ENCODE measurements at places on chromosomes 13 and 19. TPM values are rescaled to one million over a fixed set of nuclear protein-coding genes. Genes with fewer than 3 reads are reported as not detected.
A peak's percentile ranks its signal among the peaks of the same experiment; 100 is the strongest.

Gene MIA
- polyA plus RNA-seq, result not detected

Gene CEACAM1
- polyA plus RNA-seq, result 2.8 TPM

Gene SMIM44
- polyA plus RNA-seq, result not detected

Gene FAM187B
- not detected for polyA plus RNA-seq

- H3K27ac ChIP-seq, result no peak overlapping the region
- no peak for DNase-seq
- no peak overlapping the region for H3K4me3 ChIP-seq
- H3K36me3 ChIP-seq, result no peaks in the 10 kb centered on the region
- no peaks in the 10 kb centered on the region for H3K4me1 ChIP-seq
These were observed 307.6 kb upstream of the NBEA start for GRCh38 chr13:34634448-34634847.

GRCh38 chr13:40271271-40271885 is 395.1 kb downstream of the FOXO1 start:
- no peak overlapping the region for H3K27ac ChIP-seq
- H3K27me3 ChIP-seq, result no peaks in the 10 kb centered on the region
- H3K4me1 ChIP-seq, result peaks cover 23% of the 10 kb centered on the region
- H3K4me3 ChIP-seq, result no peak overlapping the region

DNA sequence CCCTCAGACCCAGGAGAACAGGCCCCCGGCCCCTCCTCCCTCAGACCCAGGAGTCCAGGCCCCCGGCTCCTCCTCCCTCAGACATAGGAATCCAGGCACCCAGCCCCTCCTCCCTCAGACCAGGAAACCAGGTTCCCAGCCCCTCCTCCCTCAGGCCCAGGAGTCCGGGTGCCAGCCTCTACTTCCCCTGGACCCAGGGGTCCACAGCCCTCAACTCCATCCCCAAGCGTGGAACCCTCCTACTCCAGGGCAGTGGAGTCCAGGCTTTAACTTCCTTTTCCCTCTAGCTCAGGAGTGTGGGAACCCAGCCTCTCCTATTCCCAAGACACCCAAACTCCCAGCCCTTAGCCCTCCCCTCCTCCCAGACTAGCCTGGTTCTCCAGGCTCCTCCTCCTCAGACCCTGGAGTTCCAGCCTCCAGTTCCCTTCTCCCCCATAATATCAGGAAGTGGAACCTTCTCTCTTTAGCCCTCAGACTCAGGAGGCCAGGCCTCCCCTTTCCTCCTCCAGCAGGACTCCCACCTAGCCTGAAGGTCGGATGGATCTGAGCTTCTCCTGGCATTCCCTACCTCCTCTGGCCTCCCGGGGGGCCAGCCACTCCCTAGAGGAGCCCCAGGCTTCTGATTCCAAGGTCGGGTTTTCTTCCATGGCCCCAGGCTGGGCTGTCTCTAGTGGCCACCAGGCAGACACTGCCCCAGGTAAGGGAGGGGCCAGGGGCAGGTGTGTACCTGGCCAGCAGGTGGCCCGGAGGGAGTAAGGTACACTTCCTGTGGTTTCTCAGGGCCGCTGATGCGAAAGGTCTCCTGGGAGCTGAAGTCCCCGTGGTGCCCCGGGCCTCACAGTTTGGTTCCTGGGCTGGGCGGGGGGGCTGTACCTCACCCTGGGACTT is at the start of gene TMC4:
TMC4 (minus strand) TSS at position 690 of the 888 bp plus-strand sequence; CDS start at position 647, 43 bp downstream.
- no peak within 1 kb of the TSS for H3K27ac ChIP-seq
- H3K4me1 ChIP-seq, result peaks cover 21% of the 10 kb centered on the region
- H3K4me3 ChIP-seq, result no peak within 1 kb of the TSS

GRCh38 chr13:33016414-33017322 is at the start of gene KL:
KL (plus strand) TSS chr13:33016423; CDS start chr13:33016441, 18 bp downstream.
- peaks cover 31% of the 10 kb centered on the region for H3K36me3 ChIP-seq
- peaks cover 14% of the 10 kb centered on the region for H3K4me1 ChIP-seq
- no peak within 1 kb of the TSS for H3K27ac ChIP-seq
- H3K27me3 ChIP-seq, result peaks cover 71% of the 10 kb centered on the region
- DNase-seq, result no peak
- peak within 1 kb of the TSS; percentile 73 for H3K4me3 ChIP-seq

- H3K27ac ChIP-seq, result no peak overlapping the region
- H3K27me3 ChIP-seq, result no peaks in the 10 kb centered on the region
- no peak for DNase-seq
- peaks cover 57% of the 10 kb centered on the region for H3K4me1 ChIP-seq
These were observed 23.3 kb upstream of the BCL3 start for GRCh38 chr19:44725251-44725650.

GRCh38 chr13:99392470-99393135 is 85.4 kb upstream of the GPR183 start:
- DNase-seq, result no peak
- H3K27me3 ChIP-seq, result no peaks in the 10 kb centered on the region
- no peaks in the 10 kb centered on the region for H3K36me3 ChIP-seq
- H3K4me3 ChIP-seq, result no peak overlapping the region

DNA sequence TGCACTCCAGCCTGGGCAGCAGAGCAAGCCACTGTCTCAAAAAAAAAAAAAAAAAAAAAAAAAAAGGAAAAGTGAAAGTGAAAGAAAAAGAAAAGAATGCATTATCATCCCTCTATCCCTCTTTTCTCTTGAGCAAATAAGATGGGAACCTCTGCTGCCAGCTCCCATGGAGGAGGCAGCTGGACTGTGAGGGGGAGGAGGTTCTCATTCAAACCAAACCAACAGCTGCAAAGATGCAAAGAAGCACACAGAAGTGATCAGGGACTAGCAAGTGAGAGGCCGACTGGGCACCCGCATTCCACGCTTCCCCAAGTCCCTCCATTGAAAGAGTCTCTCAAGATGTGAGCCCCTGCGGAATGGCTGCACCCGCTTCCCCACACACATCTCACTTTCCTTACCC is 63.5 kb downstream of the TSHZ3 start:
- H3K36me3 ChIP-seq, result no peaks in the 10 kb centered on the region
- H3K4me1 ChIP-seq, result no peaks in the 10 kb centered on the region
- no peak overlapping the region for H3K4me3 ChIP-seq
- H3K27ac ChIP-seq, result no peak overlapping the region
- no peaks in the 10 kb centered on the region for H3K27me3 ChIP-seq
- no peak for DNase-seq

DNA sequence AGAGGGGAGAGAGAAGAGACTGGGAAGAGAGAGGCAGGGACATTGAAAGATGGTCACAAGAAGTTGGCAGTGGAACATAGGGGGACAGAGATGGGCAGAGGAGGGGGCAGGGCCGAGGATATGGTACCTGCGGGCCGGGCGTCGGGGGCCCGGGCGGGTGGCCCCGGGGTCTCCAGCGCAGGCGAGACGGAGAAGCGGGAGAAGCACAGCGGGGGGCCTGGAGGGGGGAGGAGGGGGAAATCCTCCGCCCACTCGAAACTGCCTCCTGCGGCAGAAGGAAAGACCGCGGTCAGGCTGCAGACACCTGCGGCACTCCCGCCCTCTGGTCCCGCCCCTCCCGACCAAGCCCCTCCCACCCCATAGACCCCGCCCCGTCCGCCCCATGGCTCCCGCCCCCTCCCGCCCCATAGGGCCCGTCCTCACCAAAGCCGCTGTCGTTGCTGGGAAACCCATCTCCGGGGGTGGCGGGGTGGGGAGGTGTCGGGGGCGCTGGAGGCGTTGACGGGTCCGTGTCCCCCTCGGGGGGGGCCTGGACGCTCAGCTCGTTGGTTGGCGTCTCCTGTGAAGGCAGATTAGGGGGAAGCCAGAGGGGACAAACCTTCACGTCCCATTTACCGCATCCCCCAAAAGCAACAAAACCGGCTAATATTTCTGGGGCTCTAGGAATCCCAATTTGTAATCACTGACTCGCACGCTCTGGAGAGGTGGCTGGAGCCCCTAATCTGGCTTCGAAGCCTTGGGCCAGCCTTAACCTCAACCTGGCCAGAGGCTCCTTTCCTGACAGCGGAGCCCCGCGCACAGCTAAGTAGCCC is 20.4 kb downstream of the LMTK3 start:
- DNase-seq, result peak; percentile 59
- no peaks in the 10 kb centered on the region for H3K36me3 ChIP-seq
- H3K27ac ChIP-seq, result peak overlapping the region; percentile 83
- peak overlapping the region; percentile 72 for H3K4me3 ChIP-seq
- H3K4me1 ChIP-seq, result peaks cover 36% of the 10 kb centered on the region

- H3K27ac ChIP-seq, result no peak overlapping the region
- no peak for DNase-seq
- peaks cover 20% of the 10 kb centered on the region for H3K4me1 ChIP-seq
- no peak overlapping the region for H3K4me3 ChIP-seq
- no peaks in the 10 kb centered on the region for H3K36me3 ChIP-seq
- no peaks in the 10 kb centered on the region for H3K27me3 ChIP-seq
These were observed 2.5 kb upstream of the PLEKHF1 start for GRCh38 chr19:29662604-29663404.

GRCh38 chr19:49887665-49888509 is 8.8 kb downstream of the IL4I1 start:
- no peak overlapping the region for H3K27ac ChIP-seq
- no peak for DNase-seq
- H3K27me3 ChIP-seq, result no peaks in the 10 kb centered on the region
- peaks cover 4% of the 10 kb centered on the region for H3K4me1 ChIP-seq

GRCh38 chr19:32415246-32415645 is 9.7 kb downstream of the DPY19L3 start:
- no peak overlapping the region for H3K4me3 ChIP-seq
- no peak for DNase-seq
- H3K4me1 ChIP-seq, result no peaks in the 10 kb centered on the region
- peak overlapping the region; percentile 88 for H3K27ac ChIP-seq

- peaks cover 18% of the 10 kb centered on the region for H3K36me3 ChIP-seq
- H3K4me3 ChIP-seq, result no peak overlapping the region
- no peaks in the 10 kb centered on the region for H3K4me1 ChIP-seq
- H3K27me3 ChIP-seq, result peaks cover 49% of the 10 kb centered on the region
- H3K27ac ChIP-seq, result no peak overlapping the region
These were observed 24.7 kb downstream of the ZNRF4 start for GRCh38 chr19:5479958-5480357.
